Mesenteric fat pad (tissue), 1 donor: ENCODE measurements at places on chromosomes 5 and 9. TPM values are rescaled to one million over a fixed set of nuclear protein-coding genes. Genes with fewer than 3 reads are reported as not detected.

Gene SPEF2
- 2.3 TPM for total RNA-seq

Gene DNAJC21
- 34.9 TPM for total RNA-seq

Gene NUTM2F
- not detected for total RNA-seq

Gene LHX2
- 0.80 TPM for total RNA-seq

Gene SNCAIP
- total RNA-seq: 3.6 TPM

Gene SEMA6A
- 24.0 TPM for total RNA-seq

Gene ALAD
- 52.8 TPM for total RNA-seq

Gene KCNV2
- not detected for total RNA-seq
